ENCODE measurements at places on chromosomes 16 and 17.

DNA sequence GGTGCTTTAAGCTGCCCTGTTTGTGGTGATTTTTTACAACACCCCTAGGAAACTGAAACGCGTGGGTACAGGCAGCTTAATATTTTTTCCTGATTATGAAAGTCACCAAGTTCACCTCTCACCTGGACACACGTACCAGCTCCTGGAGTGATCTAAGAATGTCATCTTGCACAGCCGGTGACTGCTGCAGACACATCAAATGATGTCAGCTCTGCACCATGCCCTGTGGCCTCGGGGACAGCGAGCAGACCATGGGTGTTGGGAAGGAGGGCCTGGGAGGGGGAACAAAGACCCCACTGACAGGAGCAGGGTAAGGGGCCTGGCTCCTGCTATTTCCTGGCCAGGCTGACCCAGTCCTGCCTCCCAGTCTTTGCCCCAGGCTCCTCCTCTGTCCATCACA is 272.7 kb downstream of the PARN start:
- DNase-seq: no peak

DNA sequence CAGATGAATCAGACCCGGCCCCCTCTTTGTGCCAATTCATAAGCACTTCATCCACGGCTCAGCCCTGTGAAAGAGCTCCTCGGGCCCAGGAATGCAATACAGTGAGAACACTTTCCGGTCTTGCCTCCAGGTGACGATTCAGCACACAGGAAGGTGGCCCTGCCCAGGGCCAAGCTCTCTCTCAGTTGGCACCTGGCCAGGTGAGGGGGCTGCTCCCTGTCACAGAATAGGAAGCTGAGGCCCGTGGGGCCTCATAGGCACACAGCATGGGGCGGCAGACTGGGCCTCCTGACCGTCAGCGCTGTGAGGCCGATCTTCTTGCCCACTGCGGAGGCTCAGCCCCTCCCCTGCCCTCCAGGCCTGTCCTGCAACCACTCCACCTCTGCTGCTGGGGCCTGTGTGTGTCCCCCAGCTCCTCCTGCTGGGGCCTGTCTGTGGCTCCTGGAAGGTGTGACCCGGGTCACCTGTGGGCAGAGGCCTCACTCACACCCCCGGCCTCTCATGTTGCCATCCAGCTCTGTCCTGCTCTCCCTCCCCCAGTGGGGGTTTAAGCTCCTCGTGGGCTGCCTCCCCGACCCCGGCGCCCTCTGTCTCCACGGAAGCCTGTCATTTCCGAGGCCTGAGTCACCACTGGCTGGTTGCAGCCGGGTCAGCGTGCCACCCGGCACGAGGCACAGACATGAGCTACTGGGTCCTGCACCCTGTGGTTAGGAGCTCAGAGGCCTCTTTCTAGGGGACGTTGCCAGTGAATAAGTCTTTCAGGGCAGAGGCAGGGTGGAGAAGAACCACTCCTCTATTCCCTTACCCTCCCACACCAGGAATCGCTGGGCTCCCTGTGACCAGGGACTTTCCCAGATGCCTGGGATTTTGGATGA is 114.4 kb downstream of the SEC14L1 start:
- DNase-seq: no peak

GRCh38 chr17:63705657-63706056 is 5.7 kb upstream of the LIMD2 start:
- peak; percentile 71 for DNase-seq

- DNase-seq: no peak
Measured at GRCh38 chr17:82098939-82099763, 1.1 kb upstream of the FASN start.

GRCh38 chr16:9497750-9498149 is 406.3 kb downstream of the HAPSTR1 start:
- DNase-seq: no peak

GRCh38 chr17:18966831-18967624 is 15.1 kb downstream of the SLC5A10 start:
- no peak for DNase-seq

Data from posterior cingulate gyrus (tissue), 11 donors.